ENCODE measurements at places on chromosomes 2 and 18. TPM values are rescaled to one million over a fixed set of nuclear protein-coding genes. Genes with fewer than 3 reads are reported as not detected.

Gene STARD6
- total RNA-seq = not detected

Gene AP1S3
- total RNA-seq = 6.4 TPM

Gene PLEK
- total RNA-seq = 42.1 TPM

Gene TMEM163
- total RNA-seq = 31.9 TPM

Gene CRYBA2
- not detected for total RNA-seq

Gene ZSWIM2
- total RNA-seq = not detected

Gene MC4R
- 0.35 TPM for total RNA-seq

Gene PLCL1
- total RNA-seq = 6.3 TPM

Gene ANKRD30BL
- not detected for total RNA-seq

Gene C1QL2
- not detected for total RNA-seq

Gene MYO3B
- not detected for total RNA-seq

- no peak for DNase-seq
Observed at GRCh38 chr2:7567646-7568045, 650.4 kb downstream of the RNF144A start.

DNA sequence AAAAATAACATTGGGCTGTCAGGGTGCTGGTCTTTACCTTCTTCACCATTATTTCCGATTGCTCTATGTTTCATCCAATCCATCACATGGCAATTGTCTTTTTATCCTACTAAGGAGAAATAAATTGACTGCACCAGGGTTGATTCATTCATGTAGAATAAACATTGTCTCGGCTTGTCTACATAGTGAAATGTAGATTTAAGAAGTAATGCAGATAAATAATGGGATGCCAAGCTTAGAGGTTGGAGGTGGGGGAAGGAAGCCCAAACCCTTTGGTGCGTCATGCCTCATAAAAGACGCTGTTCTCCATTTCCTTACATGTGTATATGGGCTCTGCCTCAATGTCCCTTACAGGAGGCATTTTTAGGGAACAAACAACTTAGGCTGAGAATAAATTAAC is 117.8 kb downstream of the ALK start:
- DNase-seq = no peak

GRCh38 chr2:204550751-204551511 is 5.7 kb downstream of the PARD3B start:
- DNase-seq = no peak

GRCh38 chr2:38871432-38871831 is 4.3 kb downstream of the DHX57 start:
- no peak for DNase-seq

DNA sequence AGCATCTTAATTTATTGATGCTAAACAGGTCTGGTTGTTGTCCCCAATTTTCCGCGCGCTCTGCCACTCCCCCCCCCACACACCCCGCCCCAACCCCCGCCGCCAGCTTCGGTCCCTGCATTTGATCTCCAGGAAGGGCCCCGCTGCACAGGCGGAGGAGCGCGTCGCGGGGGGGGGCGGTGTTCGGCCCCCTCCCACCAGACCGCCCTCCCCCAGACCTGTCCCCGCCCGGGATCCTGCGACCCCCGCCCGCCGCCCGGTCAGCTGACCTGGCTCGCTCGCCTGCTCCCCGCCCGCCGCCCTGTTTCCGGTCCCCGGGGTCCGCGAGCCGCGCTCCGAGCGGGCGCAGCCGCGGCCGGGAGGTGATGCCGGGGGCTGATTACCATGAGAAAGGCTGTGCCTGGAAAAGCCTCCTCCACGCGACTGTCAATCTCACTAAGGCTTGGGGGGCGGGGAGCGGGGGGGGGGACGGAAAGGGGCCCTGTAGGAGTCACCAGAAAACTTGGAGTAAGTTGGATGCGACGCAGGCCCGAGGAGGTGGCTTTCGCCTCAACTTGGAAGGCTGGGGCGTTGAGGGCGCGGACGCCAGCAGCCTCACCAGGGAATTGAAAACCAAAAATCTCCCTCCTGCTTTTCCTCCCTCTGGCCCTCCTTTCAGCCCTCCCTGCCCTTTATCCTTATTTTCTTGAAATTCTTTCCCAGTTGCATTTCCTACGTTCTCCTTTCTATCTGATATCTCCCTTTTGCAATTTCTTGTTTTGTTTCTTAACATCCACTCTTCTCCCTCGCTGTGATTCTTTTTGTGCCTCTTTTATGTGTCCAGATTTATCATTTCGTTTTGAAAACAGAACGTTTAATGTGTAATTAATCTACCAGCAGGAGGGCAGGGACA is 4.4 kb upstream of the ZEB2 start:
- DNase-seq = peak; percentile 65

GRCh38 chr2:115652652-115653051 is 1210.2 kb downstream of the DPP10 start:
- no peak for DNase-seq

GRCh38 chr2:223945755-223946154 is 620 bp upstream of the WDFY1 start:
- no peak for DNase-seq

GRCh38 chr2:231571661-231572191 is 20.9 kb upstream of the TEX44 start:
- DNase-seq = no peak

DNA sequence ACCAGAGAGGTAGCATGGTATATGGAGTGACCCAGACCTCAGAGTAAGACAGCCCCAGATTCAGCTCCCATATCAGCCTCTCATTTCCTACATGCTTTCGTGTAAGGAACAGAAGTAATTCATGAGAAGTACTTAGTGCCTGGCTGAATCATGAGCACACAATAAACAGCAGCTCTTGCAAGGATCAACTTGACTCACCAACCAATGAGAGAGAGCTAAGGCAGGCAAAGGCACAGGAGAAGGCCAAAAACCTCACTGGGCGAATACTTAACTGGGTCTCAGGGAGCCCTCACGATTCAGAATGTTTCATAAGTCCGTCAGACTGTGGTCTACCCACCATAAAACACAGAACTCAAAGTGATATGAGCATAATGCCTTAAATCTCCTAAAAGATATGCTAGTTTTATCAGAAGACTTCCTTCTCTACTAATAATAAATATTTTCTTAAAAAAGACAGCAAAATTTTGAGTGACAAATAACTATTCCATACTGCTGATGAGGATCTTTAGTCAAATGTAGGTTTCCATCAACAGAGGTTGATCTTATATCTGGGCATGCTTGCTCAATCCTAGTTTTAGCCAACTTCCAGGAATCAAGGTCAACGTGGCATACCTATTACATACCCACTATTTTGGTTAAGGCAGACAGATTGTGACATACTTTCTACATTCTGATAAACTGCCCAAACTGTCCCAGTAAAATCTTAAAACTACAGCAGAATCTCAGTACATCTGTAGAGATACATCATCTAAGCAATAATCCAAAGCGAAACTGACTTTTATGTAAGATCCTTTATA is 34.9 kb downstream of the IMMT start:
- no peak for DNase-seq

DNA sequence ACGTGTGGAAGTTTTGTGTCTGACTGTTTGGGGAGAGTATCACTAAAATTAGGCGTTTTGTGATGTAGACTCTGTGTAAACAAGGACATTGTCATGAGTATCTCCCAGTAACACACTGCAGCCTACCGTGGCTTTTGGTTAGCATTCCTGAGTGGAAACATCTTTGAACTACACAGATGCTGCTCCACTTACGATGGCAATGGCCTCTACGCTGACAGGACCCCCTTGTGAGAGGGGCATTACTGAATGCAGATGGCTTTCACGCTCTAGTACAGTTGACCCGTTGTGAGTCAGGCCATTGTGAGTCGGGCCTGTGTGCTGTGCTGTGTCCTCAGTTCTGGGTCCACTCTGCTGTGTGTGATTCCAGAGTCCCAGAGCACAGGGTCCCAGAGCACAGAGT is 34.4 kb upstream of the ADNP2 start:
- DNase-seq = no peak

GRCh38 chr2:106886916-106887758 is 1.2 kb upstream of the ST6GAL2 start:
- peak; percentile 57 for DNase-seq

- DNase-seq = no peak
Observed at GRCh38 chr2:150165988-150166312, 321.5 kb downstream of the RND3 start.

- DNase-seq = no peak
Observed at GRCh38 chr2:239908308-239908707, 116.8 kb downstream of the NDUFA10 start.

- DNase-seq = no peak
Observed at GRCh38 chr2:197235711-197236110, 74.9 kb downstream of the ANKRD44 start.

- DNase-seq = no peak
Observed at GRCh38 chr2:199144036-199144435, 313.7 kb downstream of the SATB2 start.

- DNase-seq = no peak
Observed at GRCh38 chr2:25838152-25838756, 40.0 kb downstream of the ASXL2 start.

GRCh38 chr18:59881728-59882656 is 17.8 kb upstream of the PMAIP1 start:
- no peak for DNase-seq

- no peak for DNase-seq
Observed at GRCh38 chr18:23311351-23312121, 141.6 kb upstream of the RIOK3 start.

DNA sequence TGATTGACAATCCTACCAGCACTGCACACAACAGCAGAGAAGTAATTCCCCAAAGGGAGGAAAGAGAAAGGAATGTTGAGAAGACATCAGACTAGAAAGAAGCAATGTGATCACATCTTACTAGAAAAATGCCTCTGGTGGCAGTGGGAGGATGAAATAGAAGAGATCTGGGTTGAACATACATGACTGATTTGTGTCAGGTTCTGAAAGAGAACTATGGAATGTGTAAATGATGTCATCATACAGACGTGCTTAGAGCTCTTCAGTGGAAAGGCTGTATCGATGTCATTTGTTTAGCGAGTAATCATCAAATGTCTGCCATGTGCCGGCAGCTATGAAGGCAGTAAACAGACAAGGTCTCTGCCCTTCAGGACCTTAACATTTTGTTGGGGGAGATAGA is 24.9 kb downstream of the GORASP2 start:
- DNase-seq = no peak

GRCh38 chr2:218000136-218000535 is 2.7 kb downstream of the TNS1 start:
- no peak for DNase-seq

- no peak for DNase-seq
Observed at GRCh38 chr2:137924019-137924418, 40.3 kb upstream of the HNMT start.

GRCh38 chr18:76275727-76276313 is 219.2 kb downstream of the ZNF516 start:
- DNase-seq = no peak

DNA sequence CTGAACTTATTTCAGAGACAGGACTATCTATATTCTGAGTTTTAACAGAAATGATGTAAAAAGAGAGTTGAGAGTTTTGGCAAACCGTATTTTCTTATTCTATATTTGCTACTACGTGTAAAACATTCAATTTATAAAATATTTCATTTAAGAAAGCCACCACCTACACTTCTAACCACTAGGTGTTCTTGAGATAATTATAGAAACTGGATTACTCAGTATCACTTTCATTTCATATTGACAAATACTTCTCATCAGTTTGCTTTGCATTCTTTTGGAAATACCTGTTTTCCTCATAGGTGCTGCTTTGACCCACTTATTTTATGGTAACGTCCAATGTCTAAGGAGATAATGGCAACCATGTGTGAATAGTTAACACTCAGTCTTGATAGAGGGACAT is 103.3 kb upstream of the LYPD1 start:
- DNase-seq = no peak

DNA sequence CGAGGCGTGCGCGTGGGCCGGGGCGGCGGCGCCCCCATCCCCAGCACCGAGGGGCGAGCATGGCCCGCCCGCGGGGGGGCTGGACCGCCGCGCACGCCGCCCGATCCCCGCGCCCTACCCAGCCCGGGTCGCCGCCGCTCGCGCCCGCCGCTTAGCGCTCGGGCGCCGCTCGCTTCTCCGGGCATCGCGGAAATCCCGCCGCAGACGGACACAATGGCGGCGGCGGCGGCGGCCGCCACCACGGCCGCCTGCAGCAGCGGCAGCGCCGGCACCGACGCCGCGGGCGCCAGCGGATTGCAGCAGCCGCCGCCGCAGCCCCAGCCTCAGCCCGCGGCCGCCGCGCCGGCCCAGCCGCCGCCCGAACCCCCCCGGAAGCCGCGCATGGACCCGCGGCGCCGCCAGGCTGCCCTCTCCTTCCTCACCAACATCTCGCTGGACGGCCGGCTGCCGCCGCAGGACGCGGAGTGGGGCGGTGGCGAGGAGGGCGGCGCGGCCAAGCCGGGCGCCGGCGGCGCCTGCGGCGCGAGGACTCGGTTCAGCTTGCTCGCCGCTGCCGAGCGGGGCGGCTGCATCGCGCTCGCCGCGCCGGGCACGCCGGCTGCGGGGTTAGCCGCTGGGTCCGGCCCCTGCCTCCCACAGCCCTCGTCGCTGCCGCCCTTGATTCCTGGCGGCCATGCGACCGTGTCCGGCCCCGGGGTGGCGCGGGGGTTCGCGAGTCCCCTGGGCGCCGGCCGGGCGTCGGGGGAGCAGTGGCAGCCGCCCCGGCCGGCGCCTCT is 453 bp downstream of the CABLES1 start:
- DNase-seq = peak; percentile 61

GRCh38 chr18:3667255-3668137 is 217.5 kb downstream of the TGIF1 start:
- DNase-seq = no peak

GRCh38 chr2:229153267-229153666 is 117.8 kb downstream of the PID1 start:
- no peak for DNase-seq

DNA sequence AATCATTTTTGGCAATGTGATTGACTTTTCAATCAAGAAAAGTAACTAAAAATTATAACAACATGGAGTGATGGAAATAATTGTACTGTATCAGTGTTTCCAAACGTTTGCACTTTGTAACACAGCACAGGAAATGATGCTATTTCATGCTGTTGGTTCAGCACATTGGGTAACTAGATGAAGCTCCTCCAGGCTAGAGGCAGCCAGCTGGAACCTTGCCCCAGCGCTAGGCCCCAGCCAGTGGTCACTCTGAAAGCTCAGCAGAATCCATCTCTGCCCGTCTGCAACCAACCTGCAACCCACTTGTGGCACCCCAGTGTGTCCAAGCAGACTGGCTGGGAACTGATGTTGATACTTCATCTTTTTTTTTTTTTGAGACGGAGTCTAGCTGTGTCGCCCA is 15.3 kb downstream of the UNC50 start:
- peak; percentile 55 for DNase-seq

DNA sequence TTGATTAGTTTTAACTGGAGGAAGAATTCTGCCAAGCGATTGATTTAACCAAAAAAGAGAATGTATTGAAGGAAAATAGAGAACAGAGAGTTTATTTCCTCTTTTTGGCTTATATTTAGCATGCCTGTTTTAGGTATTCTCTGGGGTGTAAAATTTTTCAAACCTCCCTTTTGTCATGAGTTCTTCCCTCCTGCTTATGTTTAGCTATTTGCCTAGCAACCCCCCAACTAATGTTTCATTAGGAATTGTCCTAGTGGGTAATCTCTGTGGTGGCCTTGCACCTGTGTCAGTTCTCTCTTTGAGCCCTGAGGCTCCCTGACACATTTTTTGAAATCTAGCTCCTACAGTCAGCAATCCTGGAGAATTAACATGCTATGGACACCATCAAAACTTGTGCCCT is 12.5 kb upstream of the REG1B start:
- DNase-seq = no peak

Measured in lower lobe of right lung (tissue), 2 donors.